ENCODE measurements at places on chromosomes 2 and 18.
A peak's percentile ranks its signal among the peaks of the same experiment; 100 is the strongest.

DNA sequence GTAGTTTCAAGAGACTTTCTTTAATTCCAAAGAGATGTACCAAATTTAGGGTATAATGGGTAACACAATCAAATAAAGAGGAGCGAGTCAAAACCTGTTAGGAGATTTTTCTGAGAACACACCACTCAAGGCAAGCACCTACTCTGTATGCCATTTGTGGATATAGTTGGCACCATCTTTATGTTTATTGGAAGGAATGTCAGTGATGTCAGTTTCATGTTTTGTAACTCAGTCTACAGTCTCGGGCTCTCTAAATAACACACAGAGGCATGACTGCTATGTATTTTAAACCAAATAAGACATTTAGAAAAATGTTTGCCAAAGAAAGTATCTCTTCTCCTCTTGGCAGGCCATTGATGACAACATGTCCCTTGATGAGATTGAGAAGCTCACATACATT lies 59.7 kb downstream of the CPS1 start:
- no peak for DNase-seq

DNA sequence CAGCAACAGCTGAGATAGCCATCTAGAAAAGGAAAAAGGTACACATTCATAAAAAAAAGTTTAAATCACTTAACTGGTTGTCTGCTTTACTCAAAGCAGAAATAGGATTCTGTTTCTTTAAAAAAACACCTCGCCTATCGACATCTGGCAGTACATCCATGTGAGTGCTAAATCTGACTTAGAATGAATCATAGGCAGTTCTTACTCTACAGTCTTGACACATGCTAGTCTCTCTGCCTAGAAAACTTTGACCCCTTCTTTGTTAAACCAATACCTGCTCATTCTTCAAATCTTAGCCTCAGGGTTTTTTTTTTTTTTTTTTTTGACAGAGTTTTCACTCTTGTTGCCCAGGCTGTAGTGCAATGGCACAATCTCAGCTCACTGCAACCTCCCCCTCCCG lies 37.1 kb upstream of the GPR75 start:
- no peak for DNase-seq

- DNase-seq, result no peak
Measured at GRCh38 chr2:37527361-37527760, 144.1 kb downstream of the CDC42EP3 start.

- peak; percentile 75 for DNase-seq
Measured at GRCh38 chr2:241900251-241901017, 30.9 kb downstream of the RTP5 start.

DNA sequence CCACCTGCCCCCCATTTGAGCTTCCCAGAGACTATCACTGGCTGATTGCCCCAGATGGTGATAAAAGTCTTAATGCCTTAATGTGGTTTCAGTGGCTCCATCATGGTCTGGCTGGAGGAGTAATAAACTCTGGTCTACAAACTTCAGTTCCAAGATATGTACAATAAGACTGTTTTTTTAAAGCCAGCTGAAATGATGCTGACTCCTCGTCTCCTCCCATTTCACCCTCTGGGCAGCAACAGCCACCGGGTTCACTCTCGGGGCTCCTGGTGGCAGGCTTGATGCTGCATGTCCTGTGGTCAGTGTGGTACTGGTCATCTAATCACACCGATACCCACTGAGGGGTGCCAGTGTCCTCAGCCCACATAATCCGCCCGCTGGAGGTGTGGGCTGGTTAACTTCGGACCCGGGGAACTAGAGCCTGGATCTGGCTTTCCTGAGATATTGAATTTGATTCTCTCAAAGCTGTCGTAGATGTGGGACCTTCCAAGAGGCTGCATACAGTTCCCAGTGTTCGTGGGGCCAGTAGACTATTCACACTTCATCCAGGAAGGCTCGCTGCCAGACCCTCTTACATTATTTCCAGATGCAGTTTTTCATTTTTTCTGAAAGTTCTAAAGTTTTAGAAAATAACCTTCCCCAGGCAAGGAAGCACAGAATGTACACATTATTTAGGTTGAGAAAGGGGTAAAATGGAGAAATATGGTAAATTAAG lies 95.3 kb downstream of the GALR1 start:
- no peak for DNase-seq

DNA sequence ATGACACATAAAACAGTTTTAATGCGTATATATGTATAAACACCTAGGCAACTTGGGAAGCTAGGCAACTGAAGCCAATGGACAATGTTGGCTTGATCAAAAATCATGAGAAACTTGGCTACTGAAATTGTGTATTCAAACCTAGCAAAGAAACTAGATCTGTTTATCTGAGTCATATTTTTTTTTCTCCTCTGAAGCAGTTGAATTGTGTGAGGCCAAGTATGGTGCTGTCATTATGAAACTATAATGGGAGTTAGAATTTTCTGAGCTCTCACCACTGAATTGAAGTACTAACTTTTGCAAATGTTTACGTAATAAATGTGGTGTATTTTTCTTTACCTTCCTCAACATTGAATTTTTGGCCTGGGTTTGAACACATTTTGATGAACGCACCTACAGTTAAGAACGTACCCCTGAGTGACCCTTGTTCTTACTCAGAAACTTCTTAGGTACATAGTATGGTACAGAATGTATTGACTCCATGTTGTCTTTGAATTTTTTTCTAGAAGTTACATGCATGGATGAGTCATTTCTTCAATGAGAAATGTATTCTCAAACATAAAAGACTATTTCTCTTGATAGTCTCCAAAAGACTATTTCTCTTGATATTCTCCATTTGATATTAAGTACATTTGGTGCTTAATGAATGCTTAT lies 23.8 kb downstream of the CD28 start:
- no peak for DNase-seq

DNA sequence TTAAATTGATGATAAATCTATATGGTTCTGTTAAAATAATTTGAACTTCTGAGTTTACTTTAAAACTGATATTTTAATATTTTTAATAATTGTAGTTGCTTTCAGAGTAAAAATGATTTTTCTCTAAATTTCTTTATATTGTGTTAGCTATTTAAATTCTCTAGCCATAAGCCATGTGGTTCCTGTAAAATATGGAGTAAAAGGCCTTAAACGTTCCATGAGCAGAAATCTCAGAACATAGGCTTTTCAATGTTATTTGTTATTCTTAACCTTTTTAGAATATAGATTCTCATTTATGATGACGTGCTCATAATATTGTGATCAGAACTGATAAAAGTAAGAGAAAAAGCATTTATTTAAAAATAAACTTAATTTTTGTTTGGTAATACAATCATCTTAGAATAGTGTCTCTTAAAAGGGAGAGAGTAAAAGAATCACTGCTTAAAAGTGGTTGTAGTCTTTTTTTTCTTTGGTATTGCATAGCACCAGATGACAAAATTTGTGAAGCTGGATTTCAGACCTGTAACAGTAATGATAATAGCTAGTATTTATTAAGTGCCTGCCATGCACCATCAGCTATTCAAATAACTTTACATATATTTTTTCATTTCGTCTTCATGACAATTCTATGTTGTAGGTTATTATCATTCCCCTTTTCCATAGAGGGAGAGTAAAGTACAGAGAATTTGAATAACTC lies 2.7 kb downstream of the BMPR2 start:
- no peak for DNase-seq

DNA sequence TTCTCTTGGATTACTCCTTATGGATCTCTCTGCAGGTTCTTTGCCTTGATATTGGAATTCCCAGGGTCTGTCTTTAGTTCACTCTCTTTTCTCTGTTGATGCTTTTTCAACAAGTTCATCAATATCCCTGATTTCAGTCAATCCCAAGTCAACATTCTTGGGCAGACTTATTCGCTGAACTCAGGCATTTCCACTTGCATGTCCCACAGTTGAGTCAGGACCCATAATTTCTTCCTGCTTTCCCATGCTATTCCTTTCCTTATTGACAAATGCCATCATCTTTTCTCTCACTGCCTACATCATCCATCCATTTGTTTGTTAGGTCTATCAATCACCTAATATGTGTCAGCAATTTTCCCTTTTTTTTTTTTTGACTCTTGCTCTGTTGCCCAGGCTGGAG lies 11.6 kb downstream of the GPD2 start:
- DNase-seq, result no peak
